ENCODE measurements at places on chromosomes 4 and X. TPM values are rescaled to one million over a fixed set of nuclear protein-coding genes. Genes with fewer than 3 reads are reported as not detected.

RIPPLY1 gene
- not detected for total RNA-seq

GRCh38 chr4:182288534-182288933 lies 45.3 kb downstream of the TENM3 start:
- DNase-seq = no peak

DNA sequence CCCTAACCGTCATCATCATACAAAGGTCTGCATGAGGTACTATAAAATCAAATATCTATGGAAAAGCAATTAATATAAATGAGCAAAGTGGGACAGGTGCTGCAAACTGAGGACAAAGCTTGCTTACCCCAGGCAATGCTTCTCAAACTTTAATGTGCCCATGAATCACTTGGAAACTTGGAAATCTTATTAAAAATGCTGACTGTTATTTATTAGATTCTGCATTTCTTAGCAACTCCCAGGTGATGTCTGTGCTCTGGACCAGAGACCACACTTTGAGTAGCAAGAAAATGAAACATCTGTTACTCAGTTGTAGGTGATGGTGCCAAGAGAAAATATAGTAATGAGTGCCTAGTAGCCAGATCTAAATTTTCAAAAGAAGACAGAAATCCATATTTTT lies 890.4 kb upstream of the FTHL17 start:
- DNase-seq = no peak

DNA sequence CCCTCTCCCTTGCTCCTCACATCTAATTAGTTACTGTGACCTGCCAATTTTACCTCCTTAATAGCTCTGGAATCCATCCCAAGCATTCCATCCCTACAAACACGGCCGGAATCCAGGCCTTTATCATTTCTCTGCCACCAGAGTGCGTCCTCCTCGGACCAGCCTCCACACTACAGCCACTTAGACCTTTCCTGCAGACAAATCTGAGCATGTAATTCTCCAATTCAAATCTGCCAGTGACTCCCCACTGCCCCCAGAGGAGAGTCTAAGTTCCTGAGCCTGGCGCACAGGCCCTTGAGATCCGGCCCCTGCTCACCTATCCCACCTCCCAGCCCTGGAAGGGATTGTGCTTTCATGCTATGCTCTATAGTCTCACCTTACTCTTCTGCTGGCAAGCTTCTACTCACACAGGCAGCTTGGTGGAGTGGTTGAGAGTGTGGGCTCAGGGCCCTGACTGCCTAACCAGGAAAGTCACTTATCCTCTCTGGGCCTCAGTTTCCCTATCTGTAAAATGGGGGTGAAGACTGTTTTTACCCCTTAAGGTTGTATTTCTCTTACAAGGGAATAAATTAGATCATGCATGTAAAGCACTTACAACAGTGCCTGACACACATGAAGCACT lies 31.2 kb downstream of the PJA1 start:
- no peak for DNase-seq

- DNase-seq = peak; percentile 64
Observed at GRCh38 chr4:2269206-2269531, 7.3 kb upstream of the MXD4 start.

LRRC66 gene
- total RNA-seq = 0.57 TPM

GRCh38 chrX:123308658-123309057 lies 124.6 kb downstream of the GRIA3 start:
- DNase-seq = no peak

DNA sequence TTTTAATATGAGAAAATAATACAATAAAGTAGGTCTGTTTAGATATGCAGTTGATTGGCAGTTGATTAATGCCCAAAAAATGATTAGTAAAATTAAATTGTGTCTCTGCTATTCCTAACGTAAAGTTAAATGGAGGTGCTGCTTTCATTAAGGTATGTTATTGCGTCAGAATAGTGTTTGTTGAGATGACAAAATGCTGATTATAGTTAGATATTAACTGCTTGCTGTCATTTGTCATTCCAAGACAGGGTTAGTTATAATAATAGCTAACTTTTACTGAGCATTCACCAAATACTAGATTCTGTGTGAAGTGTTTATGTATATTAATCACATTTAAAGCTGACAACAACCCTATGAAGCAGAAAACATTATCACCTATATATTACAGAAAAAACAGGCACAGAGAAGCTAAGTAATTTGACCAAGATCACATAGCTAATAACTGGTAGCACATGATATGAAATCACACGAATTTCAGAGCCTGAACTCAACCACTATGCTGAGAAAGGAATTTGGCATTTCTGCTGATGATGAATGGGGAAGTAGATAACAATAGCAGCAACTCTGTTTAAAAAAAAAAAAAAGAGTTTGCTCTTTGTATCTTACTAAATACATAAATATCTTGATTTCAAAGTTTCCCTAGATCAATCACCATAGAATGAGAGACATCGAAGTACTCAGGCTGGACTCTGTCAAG lies 59.7 kb upstream of the WDR44 start:
- no peak for DNase-seq

GRCh38 chr4:97517939-97518338 lies 625.3 kb downstream of the STPG2 start:
- DNase-seq = no peak

DNA sequence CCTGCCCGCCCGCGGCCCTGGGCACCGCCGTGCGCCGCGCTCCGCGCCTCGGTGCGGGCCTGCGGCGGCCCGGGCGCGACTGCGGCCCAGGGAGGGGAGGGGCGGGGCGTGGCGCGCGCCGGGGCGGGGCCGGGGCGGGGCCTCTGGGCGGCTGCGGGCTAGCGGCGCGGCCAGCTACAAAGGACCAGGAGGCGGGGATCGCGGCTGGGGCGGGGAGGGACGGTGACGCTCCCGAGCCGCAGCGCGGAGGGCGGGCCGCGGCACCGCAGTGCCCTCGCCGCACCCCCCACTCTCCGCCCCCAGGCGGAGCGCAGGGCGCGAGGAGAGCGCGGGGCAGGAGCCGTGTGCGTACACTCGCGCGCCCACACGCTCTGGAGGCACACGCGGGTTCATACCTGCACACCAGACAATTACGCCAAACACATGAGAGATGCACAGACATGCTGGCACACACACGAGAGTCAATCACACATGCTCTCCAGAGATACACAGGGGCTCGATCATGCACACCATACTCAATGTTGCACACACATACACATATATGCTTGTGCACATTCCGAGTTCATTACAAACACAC lies at the start of gene CRMP1:
CRMP1 (minus strand) TSS at position 83 of the 577 bp plus-strand sequence. CDS start 117 bp downstream, outside the sequence.
- DNase-seq = no peak

EREG gene
- total RNA-seq = not detected

GRCh38 chrX:57528670-57529255 lies 63.0 kb upstream of the ZXDB start:
- DNase-seq = no peak

DNA sequence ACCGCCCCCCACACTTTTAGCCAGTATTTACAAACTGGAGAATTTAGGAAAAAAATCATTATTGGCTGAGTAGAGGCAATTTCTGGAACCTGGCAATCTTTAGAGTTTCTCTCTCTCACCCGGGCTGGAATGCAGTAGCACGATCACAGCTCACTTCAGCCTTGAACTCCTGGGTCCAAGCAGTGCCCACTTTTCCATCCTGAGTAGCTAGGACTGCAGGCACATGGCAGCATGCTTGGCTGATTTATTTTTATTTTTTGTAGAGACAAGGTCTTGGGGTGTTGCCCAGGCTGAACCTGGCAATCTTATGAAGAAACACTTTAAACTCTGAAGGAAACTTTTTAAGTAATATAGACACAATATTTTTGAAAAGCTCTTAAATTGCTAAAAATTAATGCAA lies 120.1 kb downstream of the AFF1 start:
- no peak for DNase-seq

MAMLD1 gene
- 8.8 TPM for total RNA-seq

DNA sequence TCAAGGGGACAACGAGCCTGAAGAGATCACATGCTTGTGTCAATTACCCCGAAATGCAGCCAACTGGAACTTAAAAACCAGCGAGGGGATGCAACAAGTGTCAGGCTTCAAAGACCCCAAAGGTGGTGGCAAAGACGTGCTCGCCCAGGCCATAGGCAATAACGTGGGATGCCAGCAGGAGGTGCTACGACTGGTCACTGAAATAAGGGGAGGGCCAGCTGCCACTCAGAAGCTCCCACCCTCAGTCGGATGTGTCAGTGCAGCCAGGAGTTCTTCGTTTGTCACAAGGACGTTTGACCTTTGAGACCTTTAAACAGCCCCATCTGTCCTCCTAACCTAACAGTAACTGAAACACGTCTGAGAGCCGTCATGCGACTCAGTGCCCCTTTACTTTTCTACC lies 556.8 kb upstream of the PCDH10 start:
- DNase-seq = no peak

DNA sequence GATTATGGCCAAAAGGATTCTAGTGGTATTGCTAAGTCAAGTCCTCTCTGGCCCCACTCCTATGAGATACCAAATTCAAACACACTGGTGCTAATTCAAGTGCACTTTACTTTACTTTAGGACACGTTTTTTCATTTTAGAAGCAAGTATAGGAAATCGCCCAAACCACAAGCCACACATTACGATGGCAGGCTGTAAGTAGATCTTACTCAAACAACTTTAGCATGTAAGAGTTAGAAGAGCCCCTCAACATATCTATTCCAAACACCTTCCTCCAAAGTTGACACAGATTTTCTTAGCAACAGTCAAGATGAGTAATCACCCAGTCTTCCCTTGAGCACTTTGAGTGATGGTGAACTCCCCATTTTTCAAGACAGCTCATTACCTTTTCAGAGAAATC lies 43.6 kb downstream of the DRD5 start:
- no peak for DNase-seq

- DNase-seq = no peak
Observed at GRCh38 chrX:41737065-41737464, 13.1 kb downstream of the GPR82 start.

DNA sequence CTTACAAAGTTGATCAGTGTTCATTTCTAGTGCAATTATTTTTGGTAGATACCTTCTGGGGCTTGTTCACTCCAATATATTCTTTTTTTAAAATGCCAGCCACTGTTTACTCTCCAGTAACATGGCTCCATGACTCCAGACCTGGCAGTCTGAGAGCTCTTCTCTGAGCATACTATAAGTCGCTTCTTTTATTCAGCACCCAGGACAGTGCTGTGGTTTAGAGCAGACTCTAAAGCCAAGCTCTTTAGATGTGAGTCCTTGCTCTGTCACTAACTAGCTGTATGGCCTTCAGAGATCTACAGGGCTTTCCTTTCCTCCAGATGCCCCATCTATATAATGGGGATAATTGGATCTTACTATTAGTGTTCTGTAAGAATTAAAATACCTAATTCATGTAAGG lies 200.2 kb upstream of the FAM241A start:
- DNase-seq = no peak

DNA sequence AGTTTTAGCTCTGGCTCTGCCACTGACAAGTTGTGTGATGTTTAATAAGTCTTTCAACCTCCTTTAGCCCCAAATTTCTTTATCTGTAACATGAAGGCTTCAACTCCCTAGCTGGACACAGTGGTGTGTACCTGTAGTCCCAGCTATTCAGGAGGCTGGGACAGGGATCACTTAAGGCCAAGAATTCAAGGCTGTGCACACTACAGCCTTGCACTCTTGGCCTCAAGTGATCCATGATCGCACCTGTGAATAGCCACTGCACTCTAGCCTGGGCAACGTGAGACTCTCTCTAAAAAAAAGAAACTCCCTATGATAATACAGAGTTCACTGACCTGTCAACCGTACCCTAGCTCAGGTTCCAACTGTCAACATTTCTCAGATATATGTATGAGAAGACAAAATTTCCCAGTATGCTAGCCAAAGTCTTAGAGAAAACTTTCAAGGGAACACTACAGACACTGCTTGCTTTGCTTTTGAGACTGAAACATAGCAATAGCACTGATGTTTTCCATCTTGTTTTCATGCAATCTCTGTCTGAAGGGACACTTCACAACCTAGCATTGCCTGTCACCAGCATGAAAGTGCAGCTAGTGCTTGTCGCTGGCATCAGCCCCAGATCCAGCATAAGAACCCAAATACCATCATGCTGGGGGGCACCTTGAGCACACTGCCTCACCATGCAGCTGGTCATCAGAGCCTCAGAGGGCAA lies 51.6 kb upstream of the PTPN13 start:
- DNase-seq = no peak

DNA sequence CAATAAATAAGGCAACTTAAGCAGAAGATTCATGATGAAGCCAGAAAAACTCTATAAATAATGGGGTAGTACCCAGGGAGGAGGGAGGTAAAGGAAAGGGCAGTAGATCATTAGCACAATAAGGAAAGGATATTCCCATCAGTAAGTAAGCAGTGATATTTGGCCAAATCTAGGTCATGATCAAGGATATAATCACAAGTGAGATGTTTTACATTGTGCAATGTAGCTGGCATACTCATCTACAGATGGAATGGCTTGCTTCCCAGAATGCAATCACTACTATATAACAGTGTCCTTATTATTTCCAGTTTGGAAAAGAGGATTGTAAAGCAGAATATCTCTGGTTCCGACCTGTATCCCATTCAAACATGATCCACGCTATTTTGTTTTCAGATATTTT lies 483.4 kb downstream of the RPA4 start:
- DNase-seq = no peak

DNA sequence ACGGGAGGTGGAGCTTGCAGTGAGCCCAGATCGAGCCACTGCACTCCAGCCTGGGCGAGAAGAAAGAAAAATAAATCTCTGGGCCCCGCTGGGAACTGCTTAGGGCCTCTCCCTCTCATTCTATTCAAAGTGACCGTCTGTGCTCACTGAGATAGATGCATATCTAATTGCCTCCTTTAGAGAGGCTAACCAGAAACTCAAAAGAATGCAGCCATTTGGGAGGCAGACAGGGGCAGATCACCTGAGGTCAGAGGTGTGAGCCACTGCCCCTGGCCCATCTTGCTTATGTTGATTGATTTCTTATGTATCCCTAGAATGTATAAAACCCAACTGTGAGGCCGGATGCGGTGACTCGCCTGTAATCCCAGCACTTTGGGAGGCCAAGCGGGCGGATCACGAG lies 6.2 kb upstream of the CSF2RA start:
- DNase-seq = no peak

PRPS1 gene
- 31.6 TPM for total RNA-seq

DNA sequence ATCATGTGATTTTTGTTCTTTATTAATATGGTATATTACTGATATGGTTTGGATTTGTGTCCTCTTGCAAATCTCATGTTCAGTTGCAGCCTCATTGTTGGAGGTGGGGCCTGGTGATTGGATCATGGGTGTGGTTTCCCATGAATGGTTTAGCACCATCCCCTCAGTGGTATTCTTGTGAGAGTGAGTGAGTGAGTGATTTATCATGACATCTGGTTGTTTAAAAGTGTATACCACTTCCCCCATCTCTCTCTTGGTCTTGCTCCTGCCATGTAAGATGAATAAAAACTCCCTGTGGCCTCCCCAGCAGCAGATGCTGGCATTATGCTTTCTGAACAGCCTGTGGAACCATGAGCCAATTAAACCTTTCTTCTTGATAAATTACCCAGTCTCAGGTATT lies 111.5 kb downstream of the TAB3 start:
- no peak for DNase-seq

GRCh38 chrX:31609130-31609529 lies 537.3 kb upstream of the FTHL17 start:
- DNase-seq = no peak

UGT2B11 gene
- total RNA-seq = not detected

DNA sequence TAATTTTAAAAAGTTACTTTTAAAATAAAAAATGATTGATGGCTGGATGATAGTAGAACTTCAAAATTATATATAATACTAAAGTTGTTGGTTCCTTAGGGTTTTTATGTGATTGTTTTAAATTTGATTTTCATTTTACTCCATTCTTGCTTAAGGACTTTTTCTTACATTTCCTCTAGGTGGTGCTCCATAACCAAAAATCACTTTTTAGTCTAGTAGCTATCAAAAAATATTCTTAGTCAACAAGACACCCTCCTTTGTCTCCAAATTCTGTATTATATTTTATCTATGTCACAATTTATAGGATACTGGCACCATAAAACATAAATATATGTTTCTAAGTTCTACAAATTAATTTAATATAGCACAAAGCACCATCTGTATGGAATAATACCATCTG lies 67.2 kb upstream of the BRWD3 start:
- DNase-seq = no peak

Measured in chondrocyte (in vitro differentiated cells).